Head of caudate nucleus (tissue), 42 donors: ENCODE measurements at places on chromosomes 16 and 17.

DNA sequence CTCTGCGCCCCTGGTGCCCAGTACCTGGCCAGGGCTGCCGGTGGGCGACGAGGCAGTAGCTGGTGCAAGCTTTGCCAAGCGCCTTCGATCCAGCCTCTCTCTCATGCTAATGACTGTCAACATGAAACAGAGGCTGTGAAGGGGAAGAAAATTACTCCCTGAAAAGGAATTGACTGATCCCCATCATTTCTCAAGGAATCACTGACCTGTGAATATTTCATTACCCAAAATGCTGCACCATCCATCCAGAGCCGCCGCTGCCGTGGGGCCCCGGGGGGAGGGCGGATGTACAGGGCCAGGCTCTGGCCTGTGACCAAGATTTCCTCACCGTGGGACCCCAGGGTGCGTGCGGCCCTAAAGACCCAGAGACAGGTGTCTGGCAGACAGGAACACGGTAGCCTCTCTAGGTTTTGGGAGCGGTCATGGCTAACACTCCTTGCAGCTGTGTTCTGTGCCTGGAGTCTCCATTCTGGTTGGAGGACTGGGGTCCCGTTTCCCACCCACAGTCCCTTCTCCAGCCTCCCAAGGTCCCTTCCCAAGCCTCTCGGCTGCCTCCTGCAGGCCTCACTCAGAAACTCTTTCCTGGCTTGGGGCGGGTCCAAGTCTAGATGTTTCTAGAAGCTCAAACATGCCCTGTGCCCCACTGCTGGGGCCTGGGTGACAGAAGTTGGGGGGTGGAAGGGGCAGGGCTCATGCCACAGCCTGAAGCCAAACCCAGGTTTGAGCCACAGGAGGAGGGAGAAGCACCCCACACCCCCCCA, 73.3 kb downstream of the ENGASE start:
- DNase-seq: no peak

GRCh38 chr17:2084766-2085647, 30.1 kb downstream of the HIC1 start:
- DNase-seq: no peak

DNA sequence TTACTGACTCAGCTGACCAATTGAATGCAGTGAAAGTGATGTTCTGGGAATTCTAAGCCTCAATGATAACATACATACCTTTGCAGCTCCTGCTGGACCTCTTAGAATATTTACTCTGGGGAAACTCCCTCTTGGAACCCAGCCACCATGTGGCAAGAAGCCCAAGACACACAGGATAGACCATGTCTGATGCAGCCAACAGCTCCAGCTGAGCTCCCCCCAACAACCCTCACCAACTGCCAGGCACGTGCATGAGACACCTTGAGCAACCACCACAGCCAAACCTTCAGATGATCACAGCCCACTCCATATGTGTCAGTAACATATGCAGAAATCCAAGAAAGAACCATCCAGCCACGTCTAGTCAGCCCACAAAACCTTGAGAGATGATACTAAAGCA, 53.0 kb downstream of the XYLT1 start:
- DNase-seq: no peak

DNA sequence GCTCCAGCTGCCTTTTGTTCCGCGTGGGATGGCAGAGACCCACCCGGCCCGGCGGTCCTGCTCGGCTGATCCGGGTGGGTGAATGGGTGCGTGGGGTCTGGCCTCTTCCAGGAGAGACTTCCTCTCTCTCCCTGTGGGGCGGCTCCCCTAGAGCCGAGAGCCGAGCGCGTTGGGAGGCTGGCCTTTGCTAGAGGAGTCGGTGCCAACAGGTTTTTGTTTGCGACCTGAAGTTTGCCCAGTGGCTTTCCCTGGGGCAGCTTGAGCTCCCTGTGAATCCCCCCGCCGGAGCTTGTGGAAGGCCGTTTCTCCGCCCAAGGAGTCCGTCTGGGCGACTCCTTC, 970 bp downstream of the EPN2 start:
- peak; percentile 36 for DNase-seq

DNA sequence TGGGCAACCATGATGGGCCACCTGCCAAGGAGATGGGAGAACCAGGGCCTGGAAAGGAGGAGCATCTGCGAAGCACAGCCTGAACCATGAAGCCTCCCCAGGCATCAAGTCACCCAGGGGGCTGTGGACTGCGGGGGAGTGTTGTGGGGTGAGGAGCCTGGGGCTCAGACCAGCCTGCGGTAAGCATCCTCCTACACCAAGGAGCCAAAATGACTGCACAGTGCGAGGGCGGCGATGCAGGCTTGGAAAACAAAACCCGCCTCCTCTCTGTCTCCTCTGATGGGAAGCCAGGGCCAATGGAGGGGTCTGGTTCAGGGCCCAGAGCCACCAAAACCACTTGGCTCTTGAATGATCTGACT, 18.1 kb upstream of the MAF start:
- no peak for DNase-seq

DNA sequence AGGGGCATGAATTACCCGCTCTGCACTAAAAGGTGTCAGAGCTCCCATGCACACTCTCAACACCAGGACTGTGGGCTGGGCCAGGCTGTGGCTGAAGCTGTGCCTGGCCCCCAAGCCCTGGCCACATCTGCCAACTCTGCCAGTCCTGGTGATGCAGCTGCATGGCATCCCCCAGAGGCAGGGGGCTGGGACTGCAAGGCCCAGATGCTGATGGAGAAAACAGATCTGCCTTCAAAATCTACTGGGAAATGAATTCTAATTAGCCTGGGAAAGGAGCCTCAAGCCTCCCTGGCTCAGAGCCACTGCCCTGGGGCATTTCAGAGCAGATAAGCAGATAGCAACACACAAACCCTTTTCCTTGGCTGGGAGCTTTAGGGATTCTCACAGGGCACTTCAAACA, 3.4 kb downstream of the CHST6 start:
- DNase-seq: peak; percentile 78

GRCh38 chr17:17736205-17737183, 55.2 kb downstream of the RAI1 start:
- no peak for DNase-seq

- no peak for DNase-seq
These were observed 21.8 kb upstream of the WFIKKN2 start for GRCh38 chr17:50813583-50813982.

GRCh38 chr16:5918567-5919130, 821.1 kb upstream of the EEF2KMT start:
- DNase-seq: no peak

GRCh38 chr17:8105957-8106398, 12.3 kb downstream of the ALOXE3 start:
- no peak for DNase-seq

DNA sequence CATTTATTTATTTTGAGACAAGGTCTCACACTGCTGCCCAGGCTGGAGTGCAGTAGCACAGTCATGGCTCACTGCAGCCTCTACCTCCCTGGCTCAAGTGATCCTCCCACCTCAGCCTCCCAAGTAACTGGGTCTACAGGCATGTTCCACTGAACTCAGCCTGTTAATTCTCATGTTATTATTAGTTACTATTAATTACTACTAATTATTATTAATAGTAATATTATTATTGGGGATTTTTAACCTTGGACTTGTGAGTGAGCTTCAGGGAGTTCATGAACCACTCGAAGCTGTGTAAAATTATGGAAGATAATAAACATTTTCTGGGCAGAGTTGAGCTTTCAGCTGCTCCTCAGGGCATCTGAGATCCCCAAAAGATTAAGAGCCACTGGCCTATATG, 4.6 kb upstream of the STAC2 start:
- no peak for DNase-seq

DNA sequence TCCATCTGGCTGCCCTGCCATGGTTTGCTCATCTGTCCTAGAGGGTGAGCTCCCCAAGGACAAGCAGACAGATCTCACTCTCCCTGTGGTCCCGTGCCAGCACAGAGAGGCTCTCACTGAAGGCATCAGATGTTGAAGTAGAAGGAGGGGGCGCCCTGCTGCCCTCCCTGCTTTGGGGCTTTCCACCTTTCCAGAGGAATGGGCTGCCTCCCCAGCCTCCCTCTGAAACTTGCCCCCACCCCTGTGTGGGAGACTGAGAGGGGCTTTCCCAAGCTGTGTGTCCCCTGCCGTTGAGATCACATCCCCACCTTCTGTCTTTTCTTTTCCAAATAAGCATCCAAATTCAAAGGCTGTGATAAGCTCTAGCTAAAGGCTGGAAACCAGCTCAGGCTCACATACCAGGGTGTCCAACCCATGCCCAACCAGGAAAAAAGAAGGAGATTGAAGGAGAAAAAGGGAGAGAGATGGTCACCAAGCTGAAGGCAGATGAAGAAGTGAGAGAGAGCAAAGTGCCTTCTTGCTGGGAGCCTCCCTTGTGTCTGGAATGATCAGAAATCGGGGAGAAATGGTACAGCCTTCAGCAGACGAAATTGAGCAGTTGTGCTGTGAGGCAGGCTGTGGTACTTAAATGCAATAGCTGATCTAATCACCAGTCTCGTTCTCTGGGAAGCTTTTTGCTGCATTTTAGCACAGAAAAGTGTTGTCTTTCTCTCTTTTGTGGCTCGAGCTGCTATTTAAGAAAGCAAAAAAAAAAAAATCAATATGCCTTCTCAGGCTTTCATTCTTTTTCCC, 145.9 kb upstream of the LHX1 start:
- no peak for DNase-seq

DNA sequence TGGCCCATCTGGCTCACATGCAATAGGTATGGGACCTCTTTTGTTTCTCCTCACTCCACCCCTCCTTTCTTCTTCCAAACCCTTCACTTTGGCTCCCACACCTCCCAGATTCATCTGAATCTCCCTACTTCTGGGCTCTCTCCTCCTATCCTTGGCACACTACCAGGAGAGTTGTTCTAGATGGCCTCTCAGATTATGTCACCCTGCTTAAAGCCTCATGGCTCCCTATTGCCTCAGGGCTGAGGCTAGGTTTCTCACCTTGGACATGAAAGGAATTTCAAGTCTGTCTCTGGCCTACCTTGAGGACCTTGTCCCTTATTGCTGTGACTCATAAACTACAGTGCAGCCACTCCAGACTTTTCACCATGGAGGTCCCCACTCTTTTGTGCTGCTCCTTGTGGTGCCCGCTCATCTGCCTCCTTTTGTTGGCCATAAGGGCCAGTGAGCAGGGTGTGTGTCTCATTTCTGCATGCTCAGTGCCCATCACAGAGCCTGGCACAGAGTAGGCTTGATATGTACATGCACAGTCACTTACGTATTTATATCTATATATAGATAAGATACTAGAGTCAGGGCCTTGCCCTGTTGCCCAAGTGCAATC, 1.0 kb upstream of the MFAP4 start:
- no peak for DNase-seq

DNA sequence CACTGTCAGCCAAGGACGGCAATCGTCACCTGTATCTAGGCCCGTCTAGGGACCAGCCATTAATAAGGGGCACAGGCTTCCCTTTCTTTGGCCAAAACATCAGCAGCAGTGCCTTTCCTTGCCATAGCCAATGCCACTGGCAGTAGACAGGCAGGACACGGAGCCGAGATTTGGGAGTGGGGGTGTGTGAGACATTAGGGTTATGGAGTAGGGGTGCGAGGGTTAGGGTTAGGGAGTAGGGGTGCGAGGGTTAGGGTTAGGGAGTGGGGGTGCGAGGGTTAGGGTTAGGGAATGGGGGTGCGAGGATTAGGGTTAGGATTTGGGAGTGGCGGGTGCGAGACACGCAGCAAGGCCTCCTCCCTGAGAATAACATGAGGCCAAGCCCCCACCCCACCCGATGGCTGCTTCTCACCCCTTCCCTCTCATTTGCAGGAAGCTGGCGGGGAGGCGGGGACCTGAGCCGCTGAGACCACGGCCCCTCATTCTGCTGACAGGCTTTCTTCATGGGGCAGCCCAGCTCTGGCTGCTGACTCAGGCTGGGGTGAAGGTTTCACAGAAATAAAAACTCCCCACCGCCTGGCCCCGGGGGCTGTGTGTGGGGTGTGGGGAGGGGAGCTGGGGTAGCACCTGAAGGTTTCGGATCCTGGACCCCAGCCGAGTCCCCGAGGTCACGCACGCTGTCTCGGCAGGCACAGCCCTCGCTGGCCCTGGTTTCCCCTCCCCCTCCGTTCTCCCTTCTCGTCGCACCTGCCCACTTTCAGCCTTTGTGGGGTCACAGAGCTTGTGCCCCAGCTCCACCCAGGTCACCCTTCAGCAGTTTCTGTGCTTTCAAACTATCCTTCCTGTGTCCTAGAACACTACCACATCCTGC, 93.8 kb downstream of the PGS1 start:
- DNase-seq: no peak

- no peak for DNase-seq
These were observed 14.3 kb upstream of the FASN start for GRCh38 chr17:82112181-82112913.

DNA sequence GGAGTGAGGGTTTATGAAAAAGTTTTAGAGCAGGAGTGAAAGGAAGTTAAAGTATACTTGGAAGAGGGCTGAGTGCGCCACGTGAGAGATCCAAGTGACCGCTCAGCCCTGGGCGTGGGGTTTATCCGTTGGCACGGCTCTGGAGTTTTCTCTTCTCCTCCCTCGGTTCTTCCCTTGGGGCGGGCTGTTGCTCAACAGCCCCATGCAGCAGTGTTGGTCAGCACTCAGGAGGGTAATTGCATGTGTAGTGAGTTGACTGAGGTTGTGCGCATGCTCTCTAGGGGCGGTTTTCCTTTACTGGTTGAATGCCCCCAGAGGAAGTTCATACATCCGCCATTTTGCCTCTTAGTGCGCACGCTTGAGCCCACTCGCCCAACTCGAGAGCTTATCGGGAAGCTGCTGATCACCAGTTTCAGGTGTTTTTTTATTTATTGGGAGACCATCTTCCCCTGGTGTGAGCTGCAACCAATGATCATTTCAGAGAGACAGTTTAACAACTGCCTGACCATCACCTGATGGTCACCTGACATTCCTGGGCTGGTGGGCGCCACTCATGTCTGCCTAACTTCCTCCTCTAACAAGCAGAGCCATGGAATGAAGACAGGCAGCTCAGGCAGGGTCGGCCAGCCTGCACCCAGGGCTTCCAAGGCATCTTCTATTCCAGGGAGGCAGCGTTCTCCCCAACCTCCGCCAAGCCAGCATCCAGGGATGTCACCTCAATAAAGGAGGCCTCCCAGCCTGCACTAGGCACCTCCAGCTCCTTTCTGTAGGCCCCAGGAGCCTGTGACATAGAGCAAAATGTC, 41.3 kb upstream of the DNAH17 start:
- DNase-seq: no peak

GRCh38 chr16:4737545-4737944, 3.2 kb downstream of the DNAAF8 start:
- no peak for DNase-seq

GRCh38 chr16:48212033-48212432, 32.1 kb upstream of the LONP2 start:
- no peak for DNase-seq
